ENCODE measurements at places on chromosomes 1 and 21.

DNA sequence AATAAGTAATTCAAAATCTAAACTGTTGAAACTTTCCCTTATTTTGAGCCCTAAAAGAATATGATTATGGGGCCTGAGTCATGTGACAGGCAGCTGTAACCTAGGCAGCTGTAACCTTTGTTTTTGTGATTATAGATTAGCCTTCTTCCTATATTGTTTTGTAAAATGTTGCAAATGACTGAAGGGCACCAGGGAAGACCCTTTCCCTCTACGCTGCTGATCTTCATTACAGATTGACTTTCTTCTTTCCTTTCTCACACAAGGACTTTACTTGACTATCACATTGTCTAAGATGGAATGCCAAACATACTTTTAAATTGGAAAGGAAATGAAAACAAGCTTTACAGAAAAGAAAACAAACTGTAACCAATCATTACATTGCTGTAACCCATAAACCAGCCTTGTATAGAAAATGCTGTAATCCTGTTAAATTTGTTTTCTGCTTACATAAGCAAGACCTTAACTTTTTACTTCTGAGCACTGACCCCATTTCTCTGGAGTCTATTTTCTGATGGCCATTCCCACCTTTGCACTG lies 242.2 kb downstream of the RGS7 start:
- no peak for DNase-seq

- no peak for DNase-seq
Observed at GRCh38 chr1:163970699-163971098, 588.3 kb upstream of the PBX1 start.

DNA sequence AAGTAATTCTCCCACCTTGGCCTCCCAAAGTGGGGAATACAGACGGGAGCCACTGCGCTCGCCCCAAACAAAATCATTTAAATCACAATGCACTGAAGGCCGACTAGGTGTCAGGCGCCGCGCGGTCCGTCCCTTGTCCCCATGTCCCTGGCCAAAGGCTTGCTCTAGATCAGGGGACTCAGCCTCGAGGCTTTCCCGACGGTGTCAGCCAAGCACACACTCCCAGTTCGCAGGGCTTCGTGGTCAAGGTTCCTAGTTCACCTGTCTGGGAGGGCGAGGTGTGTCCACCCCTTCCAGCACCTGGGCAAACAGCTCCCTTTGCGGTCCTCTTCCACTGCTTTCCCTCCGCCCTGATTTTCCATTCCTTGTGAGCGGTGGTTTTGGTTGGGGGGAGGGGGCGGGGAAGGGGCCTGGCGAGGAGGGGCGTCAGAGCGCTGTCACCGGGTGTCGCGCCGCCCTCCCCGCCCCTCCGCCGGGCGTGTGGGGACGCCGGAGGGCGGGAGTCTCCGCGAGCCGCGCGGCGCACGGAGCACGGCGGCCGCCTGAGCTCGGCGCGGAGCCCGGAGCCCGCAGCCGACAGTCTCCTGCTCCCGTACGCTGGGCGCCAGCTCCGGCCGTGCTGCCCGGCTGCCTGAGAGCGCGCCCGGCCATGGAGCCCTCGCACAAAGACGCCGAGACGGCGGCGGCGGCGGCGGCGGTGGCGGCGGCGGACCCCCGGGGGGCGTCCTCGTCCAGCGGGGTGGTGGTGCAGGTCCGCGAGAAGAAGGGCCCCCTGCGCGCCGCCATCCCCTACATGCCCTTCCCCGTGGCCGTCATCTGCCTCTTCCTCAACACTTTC lies at the start of gene STUM:
TSS of gene STUM (plus strand) at position 509 of the 838 bp plus-strand sequence. CDS start at position 650, 141 bp downstream.
- DNase-seq, result peak; percentile 20

GRCh38 chr1:41418857-41419583 lies 57.8 kb downstream of the FOXO6 start:
- DNase-seq, result no peak

GRCh38 chr1:41883507-41883906 lies 35.2 kb downstream of the HIVEP3 start:
- no peak for DNase-seq

GRCh38 chr1:3762151-3762872 lies 10.1 kb downstream of the CCDC27 start:
- no peak for DNase-seq

DNA sequence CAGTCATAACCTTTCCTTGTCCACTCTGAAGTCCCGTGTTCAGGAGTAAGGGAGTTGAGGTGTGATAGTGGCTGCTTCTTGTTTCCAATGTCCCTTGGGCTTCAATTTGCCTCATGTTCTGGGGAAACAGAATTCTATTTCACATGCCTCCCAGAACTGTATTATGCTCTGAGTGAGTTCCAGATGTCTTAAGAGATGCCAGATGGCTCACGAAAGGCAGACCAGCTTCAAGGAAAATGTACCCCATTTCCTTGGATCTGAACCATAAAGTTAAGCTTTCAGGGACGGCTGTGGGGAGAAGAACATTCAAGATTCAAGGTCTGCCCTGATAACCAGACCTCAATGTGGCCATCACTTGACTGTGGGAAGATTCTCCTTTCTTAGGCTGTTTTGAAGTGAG lies 42.4 kb downstream of the C1orf87 start:
- no peak for DNase-seq

GRCh38 chr1:23999156-23999671 lies 19.1 kb upstream of the SRSF10 start:
- no peak for DNase-seq

- no peak for DNase-seq
Observed at GRCh38 chr1:200917291-200917817, 22.7 kb downstream of the INAVA start.

DNA sequence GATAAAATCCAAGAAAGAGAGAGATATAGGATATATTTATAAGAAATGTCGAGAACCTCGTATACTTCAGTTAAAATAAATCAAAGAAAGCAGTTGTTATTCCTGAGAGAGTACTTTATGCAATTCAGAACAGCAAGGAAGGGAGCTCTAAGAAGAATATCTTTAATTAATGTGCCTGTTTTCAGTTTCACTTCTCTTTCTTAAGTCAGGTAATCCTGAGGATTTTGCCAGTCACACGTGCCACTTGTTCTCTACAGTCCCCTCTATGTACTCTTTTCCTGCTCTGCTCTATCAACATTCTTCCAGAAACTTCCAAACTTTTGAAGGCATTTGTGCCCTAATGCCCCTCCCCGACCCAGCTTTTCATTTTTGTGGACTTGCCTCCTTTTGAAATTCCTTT lies 211.9 kb downstream of the AKT3 start:
- no peak for DNase-seq

- DNase-seq, result no peak
Observed at GRCh38 chr1:224626042-224626441, 9.9 kb downstream of the CNIH3 start.

- DNase-seq, result no peak
Observed at GRCh38 chr1:31488528-31488927, 75.5 kb downstream of the SERINC2 start.

- no peak for DNase-seq
Observed at GRCh38 chr1:244002721-244003120, 48.4 kb upstream of the ZBTB18 start.

- peak; percentile 32 for DNase-seq
Observed at GRCh38 chr1:56265216-56265615, 314.1 kb downstream of the PLPP3 start.

GRCh38 chr1:182635871-182636270 lies 31.7 kb upstream of the RGS16 start:
- DNase-seq, result no peak

GRCh38 chr1:36304970-36305914 lies 926 bp upstream of the SH3D21 start:
- DNase-seq, result no peak

DNA sequence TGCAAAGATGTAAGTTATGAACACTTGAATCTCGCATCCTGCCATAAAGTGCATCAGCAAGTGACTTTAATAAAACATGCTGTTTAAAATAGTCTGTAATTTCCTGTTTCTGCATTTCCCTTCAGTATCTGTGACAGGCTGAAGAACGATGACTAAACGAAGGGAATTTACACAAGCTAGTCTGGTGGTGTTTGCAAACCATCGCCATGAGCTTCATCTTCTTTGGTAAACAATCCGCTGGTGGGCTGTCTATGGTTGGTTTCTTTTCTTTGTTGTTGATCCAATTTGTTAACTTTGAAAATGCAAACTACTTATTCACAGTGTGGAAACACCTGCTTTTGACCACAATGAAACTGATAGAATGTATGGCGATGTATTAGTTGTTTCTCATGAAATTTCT lies 13.9 kb downstream of the SERTAD4 start:
- DNase-seq, result peak; percentile 50

- no peak for DNase-seq
Observed at GRCh38 chr1:171581226-171581625, 40.8 kb upstream of the MYOCOS start.

DNA sequence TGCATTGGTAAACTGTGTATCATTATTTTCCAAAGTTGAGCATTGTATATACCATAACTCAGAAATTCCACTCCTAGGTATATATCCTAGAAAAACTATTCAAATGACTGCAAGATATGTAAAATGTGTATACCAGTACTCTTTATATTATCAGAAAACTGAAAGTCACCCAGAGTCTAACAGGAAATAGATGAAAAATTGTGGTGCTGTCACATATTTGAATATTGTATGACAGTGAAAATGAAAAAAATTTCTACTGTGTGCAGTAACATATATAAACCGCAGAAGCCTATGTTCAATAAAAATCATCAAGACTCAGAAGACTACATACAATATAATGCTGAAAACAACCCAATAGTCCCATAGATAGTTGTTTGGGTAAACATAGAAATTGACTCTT lies 74.4 kb upstream of the LYPLAL1 start:
- no peak for DNase-seq

DNA sequence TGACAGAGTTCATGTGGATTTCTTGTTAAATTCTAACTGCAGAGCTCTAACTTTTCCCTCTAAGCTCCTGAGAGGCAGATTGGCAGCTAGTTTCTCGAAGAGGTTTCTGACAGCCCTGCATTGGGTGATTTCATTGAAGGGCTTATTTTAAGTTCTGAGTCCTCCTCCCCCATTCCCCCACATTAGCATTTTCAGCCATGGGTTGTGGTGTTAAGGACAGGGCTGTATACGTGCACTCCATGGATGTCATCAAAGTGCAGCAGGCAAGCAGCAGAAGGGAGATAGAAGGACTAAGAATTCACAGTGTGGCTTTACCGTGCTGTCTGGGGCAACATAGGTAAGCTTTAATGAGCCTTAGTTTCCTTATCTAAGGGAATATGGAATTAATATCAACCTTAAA lies 19.0 kb downstream of the CRYZ start:
- no peak for DNase-seq

GRCh38 chr1:59169703-59170102 lies 127.2 kb upstream of the FGGY start:
- no peak for DNase-seq

GRCh38 chr1:176141449-176141848 lies 65.6 kb downstream of the COP1 start:
- DNase-seq, result no peak

DNA sequence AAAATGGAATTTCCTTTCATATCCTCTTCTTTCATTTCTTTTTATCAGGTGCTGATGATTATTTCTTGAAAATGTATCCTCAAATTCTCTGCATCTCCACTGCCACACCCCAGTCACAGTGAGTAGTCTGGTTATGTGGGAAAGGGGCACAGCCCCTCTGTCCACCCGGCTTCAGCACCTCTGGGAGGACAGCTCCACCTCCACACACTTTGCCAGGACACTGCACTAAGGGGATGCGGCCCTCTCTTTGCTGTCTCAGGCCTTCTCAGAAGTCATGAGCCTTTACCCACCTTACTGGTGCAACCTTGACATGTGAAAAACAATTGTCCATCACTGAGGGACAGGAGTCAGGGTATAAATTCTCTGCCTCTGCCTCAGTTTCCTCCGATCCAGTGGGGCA lies 433.1 kb downstream of the PCP4 start:
- no peak for DNase-seq

DNA sequence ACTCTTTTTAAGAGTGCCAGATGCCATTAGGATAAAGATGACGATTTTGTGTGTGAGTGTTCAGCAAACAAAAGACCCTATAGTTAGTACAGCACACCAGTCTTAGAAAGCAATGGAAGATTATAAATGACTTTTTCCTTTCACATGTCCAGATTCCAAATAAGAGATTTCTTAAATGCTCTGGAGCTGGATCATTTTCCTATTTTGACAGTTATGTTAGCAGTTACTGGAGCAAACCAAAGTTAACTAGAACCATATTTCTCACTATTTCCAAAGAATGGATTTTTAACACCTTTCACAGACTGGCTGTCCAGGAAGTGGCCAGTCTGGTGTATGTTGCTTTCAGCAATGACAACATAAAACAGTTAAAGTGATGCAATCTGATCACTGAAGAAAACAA lies 905.8 kb upstream of the ADGRL2 start:
- DNase-seq, result no peak

DNA sequence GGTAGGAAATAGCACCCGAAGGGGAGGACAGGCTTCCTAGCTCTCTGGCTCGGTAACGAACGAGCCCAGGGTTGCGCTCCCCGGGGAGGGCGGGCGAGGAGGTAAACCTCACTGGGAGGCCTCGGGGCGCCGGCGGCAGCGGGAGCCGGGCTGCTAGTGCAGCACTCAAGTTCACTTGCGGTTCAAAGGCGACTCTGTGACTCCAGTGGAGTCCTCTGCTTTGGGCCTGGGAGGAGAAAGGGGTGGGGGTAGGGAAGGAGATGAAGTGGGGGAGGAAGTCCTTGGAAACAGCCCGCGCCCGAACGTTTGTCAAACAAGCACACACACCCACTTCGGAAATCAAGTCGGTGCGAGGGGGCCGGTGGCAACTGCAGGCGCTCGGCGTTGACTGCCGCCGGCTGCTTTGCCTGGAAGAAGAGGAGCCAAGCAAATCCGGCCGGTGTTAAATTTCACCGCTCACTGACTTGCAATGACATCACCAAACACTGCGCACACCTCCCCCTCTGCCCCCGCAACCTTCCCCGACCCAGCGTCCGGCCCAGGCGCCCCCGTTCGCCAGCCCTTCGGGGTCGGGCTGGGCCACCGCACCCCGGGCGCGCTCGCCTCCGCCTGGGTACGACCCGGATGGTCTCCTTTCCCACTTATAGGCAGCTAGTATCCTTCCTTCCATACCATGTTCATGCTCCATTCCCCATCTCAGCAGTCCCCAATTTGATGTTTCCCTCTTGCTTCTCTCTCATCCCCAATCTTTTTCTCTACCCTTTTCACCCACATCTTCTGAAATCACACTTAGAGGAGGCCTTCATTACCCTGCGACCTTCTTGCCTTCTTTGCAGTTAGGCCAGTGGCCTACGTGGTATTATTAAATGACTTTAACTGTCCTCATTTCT lies at the start of gene COL24A1:
TSS of gene COL24A1 (minus strand) at position 207 of the 890 bp plus-strand sequence. CDS start 376 bp downstream, outside the sequence.
- DNase-seq, result peak; percentile 39

Data from hematopoietic multipotent progenitor cell (in vitro differentiated cells).